ENCODE measurements at places on chromosomes 3 and 15. TPM values are rescaled to one million over a fixed set of nuclear protein-coding genes. Genes with fewer than 3 reads are reported as not detected.
A peak's percentile ranks its signal among the peaks of the same experiment; 100 is the strongest.

Gene TRPM1
- 0.16 TPM for polyA plus RNA-seq

GRCh38 chr3:24133942-24134341, 188.9 kb downstream of the NR1D2 start:
- DNase-seq, result no peak

Gene CRYGS
- 3.6 TPM for polyA plus RNA-seq

DNA sequence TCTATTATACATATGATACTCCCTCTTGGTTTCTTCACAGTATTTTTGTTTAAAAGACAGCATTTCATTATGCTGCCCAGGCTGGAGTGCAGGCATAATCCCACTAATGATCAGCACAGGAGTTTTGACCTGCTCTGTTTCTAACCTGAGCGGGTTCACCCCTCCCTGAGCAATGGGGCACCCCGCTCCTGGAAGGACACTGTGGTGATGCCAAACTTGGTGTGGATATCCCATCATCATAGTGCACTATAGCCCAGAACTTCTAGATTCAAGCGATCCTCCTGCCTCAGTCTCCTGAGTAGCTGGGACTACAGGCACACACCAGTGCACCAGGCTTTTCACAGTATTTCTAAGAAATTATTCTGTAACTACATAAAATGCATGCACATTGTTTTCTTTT, 14.9 kb downstream of the COLQ start:
- DNase-seq, result no peak

Gene GABRR3
- polyA plus RNA-seq, result not detected

- DNase-seq, result no peak
These were observed 87.5 kb downstream of the CORO2B start for GRCh38 chr15:68666120-68666811.

Gene CLDN18
- polyA plus RNA-seq, result not detected

DNA sequence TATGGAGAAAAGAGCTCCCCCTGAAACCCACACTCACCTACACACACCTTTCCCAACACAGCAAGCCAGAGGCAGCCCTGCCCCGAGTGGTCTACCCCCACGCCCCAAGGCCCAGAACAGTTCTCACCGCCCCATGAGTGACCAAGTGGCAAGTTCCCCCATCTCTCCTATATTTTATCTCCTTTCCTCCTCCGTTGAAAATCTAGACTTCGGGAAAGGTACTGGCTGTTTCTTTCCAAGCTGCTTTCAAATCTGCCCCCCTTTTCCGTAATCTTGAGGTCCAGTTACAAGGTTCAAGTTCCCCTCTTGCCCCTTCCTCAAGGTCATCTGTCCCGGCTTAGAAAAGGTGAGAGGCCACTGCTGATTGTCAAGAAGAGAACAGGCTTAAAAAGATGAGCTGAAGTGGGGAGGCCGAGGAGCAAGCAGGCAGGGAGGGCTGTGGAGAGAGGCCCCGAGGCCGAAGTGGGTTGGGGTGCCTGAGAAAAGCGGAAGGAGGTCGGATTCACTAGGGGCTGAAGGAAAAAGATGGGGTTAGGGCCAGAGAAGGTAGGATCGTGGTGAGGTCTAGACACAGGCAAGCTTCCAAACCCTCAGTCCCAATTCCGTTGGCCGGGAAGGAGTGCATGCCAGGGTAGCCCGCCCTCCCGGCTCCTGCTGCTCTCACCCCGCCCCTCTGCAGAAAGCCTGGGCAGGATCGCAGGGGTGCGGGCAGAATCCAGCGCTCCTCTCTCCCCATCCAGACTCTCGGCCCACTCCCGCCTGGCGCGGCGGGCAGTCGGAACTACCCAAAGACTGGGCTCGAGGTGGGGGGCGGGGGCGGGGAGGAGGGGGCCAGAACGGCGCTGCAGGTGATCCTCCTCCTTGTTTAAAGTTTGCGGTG, 1.7 kb downstream of the SEMA5B start:
- peak; percentile 39 for DNase-seq

Measured in B cell (primary cell).